ENCODE measurements at places on chromosomes 7 and 10.
A peak's percentile ranks its signal among the peaks of the same experiment; 100 is the strongest.

- DNase-seq: peak; percentile 48
Measured at GRCh38 chr7:44264221-44264931, 61.0 kb downstream of the CAMK2B start.

- no peak for DNase-seq
Measured at GRCh38 chr10:36109399-36110023, 467.4 kb upstream of the FZD8 start.

DNA sequence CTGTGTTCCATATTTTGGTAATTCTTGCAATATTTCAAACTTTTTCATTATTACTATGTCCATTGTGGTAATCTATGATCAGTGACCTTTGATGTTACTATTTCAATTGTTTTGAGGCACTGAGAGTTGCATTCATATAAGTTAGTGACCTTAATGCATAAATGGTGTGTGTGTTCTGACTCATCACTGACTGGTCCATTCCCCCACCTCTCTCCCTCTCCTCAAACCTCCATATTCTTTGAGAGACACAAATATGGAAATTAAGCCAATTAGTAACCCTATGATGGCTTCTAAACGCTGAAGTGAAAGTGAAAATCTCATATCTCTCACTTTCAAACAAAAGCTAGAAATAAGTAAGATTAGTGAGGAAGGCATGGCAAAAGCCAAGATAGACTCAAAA lies 739.6 kb downstream of the CCSER2 start:
- no peak for DNase-seq

DNA sequence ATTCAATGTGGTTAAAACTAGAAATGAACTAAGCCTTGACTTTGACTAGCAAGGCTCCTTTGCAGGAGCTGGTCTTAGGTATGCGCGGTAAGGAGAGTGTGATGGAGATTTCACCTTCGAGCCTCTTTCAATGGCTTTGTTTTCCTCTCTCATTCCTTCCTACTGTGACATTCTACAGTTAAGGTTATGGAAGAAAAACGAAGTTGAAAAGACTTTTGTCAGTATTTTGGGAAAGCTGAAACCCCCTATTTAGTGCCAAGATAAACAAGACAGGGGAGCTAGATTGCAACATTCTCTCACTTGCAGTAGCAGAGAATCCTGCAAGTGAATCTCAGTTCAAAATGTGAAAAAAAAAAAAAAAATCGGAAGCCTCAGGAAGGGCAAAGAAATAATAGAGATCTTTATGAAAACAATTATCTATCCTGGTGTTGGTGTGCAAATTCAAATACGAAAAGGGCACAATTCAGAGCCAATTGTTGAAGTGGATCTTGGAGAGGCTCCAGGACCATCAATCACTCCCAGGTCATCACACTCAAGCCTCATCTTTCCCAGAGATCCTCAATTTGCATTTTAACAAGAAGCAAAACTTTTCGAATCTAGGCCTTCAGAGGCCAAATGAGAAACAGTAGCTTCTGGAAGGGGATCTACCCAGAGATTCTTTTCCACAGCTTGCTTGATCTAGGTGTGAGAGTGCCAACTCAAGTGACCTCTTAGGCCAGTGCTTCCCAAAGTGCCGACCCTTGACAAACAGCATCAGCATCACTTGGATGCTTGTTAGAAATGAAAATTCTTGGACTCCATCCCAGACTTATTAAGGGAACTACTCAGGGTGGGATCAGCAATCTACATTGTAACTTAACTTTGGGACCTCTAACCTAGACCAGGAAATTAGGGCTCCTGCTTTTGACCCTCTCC lies 163.8 kb downstream of the INHBA start:
- no peak for DNase-seq

- no peak for DNase-seq
Measured at GRCh38 chr10:96096958-96097357, 33.1 kb upstream of the ZNF518A start.

- peak; percentile 17 for DNase-seq
Measured at GRCh38 chr10:89421018-89421476, 6.7 kb downstream of the IFIT5 start.

DNA sequence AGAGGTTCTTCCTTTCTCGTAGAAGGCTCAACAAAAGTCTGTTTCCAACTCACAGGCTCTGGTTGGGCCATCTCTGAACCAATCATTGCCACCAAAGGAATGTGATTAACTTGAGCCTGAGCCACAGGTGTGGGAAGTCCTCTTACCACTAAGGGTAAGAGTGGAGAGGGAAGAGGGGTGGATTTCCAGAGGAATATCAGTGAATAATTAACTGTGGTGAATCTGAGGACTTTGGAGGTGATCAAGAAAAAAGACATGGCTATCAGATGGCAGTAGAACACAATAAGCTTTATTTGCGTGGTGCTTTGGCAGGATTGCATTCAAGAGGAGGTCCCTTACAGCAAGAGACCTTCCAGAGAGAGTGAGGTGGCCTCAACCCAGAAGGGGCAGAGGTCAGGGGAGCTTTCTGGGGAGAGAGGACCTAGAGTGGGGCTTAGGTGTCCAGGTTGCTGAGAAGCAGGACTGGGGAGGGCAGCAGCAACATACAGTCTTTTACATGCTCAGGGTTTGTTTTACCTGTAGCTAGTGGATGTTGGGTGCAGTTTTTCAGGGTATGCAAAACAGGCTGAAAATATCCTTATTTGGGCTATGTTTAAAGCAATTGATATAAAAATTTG lies 61.4 kb downstream of the BBS9 start:
- DNase-seq: no peak

DNA sequence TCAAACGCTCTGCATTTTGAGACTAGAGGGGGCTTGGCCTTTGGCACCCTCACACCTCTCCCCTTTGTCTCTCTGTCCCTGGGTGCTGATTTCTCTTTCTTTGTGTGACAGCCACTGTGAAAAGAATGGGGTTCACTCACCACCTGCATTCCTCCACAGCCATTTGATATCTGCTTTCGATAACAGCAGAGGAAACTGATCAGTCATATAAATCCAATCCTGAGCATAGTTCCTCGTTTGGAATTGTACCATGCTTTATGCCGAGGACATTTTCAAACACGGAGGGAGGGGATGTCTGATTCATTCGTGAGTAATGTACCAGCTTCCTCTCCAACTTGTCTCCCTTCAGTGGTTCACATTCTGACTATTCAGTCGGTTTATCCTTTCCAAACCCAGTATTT lies 15.8 kb downstream of the MET start:
- no peak for DNase-seq

DNA sequence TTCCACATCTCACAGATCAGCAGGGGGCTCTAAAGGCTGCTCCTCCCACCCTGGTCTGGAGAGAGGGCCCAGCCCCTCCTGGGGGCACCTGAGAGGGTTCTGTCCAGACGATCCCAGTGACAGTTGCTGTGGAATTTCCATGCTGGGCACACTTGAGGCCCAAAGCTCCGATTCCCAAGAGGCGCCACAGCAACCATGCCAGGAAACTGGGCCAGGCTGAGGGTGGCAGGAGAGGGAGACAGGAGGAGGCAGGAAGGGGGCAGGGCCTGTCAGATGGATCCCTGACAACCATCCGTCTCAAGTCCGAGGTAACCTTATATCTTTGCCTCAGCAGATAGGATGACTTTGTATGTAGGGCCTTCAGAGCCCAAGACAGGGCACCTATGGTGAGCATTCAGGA lies 4.3 kb upstream of the NOS3 start:
- DNase-seq: no peak

GRCh38 chr10:98417973-98418664 lies 3.1 kb upstream of the PYROXD2 start:
- DNase-seq: no peak

DNA sequence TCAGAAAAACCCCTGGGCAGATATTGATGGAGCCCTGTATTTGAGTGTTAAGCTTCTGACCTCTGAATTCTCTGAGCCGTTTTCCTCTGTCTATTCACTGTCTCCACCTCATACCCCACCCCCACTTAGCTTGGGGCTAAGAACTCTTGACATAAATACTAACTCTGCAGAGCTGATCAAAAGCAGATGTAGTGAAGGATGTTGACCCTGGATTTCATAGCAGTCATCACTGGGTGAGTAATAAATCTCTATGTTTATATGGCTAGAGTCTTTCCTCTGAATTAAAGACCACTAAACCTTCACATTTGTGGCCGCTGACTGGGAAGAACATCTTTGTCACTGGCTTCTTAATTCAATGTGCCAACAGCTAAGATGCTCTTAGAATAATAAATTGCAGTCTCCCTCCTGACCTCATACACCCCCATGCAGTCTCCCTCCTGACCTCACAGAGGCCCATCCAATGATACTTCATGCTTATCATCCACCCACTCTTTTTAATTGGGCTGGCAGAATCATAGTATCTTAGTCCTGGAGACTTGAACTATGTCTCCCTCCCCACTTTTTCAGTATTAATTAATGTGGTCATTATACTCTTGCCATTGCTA lies 78.0 kb upstream of the MACROH2A2 start:
- DNase-seq: no peak

DNA sequence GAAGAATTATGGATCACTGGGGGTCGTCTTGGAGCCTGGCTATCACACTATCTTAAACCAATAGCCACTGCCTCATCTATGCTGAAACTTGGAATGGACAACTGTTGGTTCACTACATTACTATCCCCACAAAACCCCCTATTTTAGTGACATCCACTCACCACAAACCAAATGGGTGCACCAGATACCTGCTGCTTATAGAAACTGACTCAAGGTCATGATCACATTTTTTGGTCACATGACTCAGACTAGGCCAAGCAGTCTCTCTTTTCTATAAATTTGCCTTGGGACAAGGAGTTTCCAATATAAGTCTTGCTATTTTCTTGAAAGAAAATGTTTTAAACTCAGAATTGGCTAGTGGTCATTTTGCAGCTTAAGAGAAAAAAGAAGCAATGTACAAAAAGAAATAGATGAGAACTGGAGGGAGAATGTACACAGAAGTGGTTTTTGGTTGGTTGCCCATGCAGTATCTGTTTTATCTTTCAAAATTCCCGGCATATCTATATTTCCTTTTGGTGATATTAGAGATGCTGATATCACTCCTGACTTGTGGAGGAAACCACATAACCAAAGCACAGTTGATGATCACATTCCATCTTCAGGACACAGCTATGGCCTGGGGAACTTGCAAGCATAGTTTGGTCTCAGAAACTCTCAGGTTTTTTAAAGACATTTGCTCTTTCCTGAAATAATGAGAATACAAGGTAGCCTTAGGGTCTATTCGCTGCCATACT lies 85.2 kb upstream of the CACNA2D1 start:
- DNase-seq: no peak

DNA sequence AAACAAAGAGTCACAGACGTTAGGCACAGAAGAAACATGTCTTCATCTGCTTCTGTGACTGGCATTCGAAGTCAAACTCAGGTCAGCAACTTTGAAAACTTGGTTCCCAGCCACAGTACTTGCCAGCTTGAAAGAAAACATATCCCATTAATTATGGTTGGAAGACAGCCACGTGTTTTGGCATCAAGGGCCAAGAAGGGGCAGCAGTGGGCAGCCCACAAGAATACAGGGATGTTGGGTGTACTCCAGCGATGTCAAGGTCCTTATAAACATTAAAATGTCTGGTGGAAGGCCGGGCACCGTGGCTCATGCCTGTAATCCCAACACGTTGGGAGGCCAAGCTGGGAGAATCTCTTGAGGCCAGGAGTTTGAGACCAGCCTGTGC lies 29.5 kb downstream of the JCAD start:
- DNase-seq: peak; percentile 67

DNA sequence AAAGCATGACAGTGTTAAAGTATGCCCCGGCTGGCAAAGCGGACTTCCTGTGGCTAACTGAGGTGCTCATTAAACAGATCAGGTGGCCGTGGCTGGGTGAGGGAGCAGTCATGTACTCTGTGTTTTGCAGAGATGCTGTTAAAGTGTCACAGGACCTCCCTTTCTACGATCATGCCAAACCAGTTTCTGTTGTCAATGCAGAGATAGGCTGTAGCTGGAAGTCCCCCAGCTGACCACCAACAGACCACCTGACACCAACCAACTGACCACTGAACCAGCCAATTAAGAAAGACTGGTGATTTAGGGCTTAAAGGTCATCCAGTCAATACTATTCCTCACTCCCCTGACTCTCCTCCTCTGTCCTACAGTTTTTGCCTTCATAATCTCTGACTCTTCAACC lies 431.1 kb upstream of the LRGUK start:
- DNase-seq: no peak

- DNase-seq: peak; percentile 62
Measured at GRCh38 chr7:98372993-98373392, 27.9 kb downstream of the BAIAP2L1 start.
